ENCODE measurements at places on chromosomes 13 and 19. TPM values are rescaled to one million over a fixed set of nuclear protein-coding genes. Genes with fewer than 3 reads are reported as not detected.

Gene ZNF653
- 10.4 TPM for total RNA-seq

- no peak for ATAC-seq
Measured at GRCh38 chr13:60642552-60642951, 245.5 kb downstream of the TDRD3 start.

- ATAC-seq: no peak
Measured at GRCh38 chr19:18591735-18592385, 3.3 kb downstream of the REX1BD start.

- no peak for ATAC-seq
Measured at GRCh38 chr13:71240911-71241310, 626.1 kb downstream of the DACH1 start.

- ATAC-seq: no peak
Measured at GRCh38 chr13:30712536-30713532, 22.5 kb upstream of the ALOX5AP start.

DNA sequence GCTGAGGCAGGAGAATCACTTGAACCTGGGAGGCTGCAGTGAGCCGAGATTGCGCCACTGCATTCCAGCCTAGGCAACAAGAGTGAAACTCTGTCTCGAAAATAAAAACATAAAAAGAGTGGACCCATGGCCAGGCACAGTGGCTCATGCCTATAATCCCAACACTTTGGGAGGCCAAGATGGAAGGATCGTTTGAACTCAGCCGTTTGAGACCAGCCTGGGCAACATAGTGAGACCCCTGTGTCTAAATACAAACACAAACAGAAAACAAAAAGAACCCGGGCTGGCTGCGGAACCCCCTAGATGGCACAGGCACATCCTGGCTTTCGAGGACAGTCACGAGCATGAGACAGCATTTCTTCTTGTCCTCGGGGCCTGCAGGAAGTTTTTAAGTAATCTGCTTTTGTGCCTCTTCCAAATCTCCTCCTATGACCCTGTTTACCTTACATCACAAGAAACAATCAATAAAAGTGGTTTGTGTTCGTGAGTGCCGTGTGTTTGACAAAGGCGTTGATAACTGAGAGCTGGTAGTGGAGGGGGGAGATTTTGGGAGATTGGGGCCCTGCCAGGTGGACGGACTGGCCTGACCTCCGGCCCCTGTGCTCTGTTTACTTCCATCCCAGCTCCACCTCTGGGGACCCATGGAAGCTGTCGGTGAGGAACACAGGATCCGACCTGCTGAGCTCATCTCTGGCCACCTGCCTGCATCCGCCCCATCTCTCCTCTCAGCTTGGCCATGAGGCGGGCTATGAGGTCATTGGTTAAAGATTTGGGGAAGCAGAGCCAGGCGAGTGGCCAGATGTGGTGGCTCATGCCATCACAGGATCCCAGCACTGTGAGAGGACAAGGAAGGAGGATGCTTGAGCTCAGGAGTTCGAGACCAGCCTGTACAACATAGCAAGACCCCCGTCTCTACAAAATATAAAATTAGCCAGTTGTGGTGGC, 5.9 kb upstream of the GDF15 start:
- ATAC-seq: peak; percentile 65

- no peak for ATAC-seq
Measured at GRCh38 chr13:86945584-86945983, 725.6 kb upstream of the SLITRK5 start.

DNA sequence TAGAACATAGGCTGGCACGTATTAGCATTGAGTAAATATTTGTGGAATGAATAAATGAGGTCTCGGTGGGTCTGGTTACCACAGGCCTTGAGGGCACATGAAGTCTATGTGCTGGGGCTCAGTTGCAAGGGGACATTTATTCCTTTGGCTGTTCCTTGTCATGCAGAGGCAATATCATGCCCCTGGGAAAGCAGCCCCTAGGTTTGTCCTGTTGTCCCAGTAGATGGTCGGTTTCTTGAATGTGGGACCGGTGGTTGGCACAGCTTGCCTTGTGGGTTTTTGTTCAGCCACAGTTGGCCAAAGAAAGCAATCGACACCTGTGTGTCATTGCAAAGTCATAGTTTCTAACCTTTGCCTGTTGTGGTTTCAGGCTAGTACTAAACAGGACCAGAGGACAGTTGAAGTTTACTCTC, 24.7 kb upstream of the GPR183 start:
- peak; percentile 73 for ATAC-seq

DNA sequence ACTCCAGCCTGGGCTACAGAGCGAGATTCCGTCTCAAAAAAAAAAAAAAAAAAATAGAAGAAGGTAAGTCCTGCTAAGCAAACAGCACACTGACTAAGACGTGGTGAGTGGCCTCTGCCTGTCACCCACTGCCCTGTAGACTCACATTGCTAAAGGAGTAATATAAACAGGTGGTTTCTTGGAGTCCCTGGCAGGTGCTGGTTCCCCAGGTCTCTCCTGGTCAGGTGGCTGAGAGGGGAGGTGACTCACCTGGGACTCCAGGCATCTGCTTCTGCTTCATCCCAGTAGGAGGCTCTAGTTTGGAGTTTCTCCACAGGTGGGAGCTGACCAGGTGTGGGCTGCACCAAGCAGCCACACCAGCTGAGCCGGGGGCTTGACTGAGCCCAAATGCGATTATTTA, at the start of gene OR10H1:
Gene OR10H1 (minus strand): TSS at position 359 of the 400 bp plus-strand sequence. CDS start 7,627 bp downstream, outside the sequence.
- ATAC-seq: no peak

Measured in motor neuron (in vitro differentiated cells).